Activated naive CD8-positive, alpha-beta T cell treated with anti-CD3 and anti-CD28 coated beads, Interleukin-2, amount 50 U/mL, for 24 hours (primary cell): ENCODE measurements at places on chromosomes 1 and 21.
A peak's percentile ranks its signal among the peaks of the same experiment; 100 is the strongest.

- no peak for DNase-seq
Measured at GRCh38 chr1:165494949-165495857, 48.6 kb upstream of the LRRC52 start.

DNA sequence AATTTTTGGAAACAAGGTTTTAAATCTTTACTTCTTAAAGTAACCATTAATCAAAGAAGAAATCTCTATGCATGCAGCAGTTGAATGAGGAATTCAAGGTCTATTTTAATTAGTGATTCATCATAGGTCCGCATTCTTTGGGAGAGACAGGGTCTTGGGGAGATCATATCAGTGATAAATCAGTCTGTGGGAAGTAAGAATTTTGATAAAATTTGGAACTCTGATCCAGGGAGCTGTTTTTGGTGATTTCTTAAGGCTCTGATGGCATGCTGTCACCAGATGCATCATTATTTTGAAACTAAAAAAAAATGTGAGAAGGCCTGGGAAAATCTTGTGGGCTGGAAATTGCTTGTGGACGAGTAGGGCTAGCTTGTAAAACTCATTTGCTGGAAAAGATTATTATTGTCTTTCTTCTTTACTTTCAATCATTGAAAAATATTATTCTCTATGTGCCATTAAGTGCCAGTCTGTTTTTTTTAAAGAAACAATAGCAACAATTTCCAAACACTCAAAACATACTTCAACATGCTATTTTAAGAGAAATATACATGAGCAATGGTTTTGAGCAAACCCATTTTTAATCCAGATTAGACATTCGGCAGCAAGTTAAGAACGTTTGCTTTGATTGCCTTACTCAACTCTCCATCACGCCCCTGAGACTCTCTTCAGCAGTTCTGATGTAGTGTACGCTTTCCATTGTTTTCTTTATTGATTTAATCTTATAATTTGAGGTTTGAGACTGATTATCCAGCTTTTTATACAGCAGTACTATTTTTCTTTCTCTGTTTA, 62.6 kb downstream of the ZBTB18 start:
- no peak for DNase-seq

DNA sequence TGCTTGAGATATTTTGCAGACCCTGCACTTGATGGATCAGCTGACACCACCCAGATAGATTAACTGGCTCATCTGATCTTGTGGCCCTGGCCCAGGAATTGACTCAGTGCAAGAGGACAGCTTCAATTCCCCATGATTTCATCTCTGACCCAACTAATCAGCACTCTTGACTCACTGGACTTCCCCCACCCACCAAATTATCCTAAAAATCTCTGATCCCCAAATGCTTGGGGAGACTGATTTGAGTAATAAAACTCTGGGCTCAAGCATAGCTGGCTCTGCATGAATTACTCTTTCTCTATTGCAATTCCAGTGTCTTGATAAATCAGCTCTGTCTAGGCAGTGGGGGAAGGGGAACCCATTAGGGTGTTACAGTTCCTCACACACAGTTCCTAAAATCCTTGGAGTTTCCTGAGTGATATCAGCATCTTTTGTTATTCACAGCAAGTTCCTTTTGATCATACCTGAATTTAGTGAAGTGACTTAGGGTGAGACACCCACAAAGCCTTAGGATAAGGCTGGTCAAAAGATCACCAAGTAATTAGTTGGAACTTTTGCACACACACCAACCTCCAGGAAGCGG, 104.2 kb downstream of the COP1 start:
- peak; percentile 21 for DNase-seq

DNA sequence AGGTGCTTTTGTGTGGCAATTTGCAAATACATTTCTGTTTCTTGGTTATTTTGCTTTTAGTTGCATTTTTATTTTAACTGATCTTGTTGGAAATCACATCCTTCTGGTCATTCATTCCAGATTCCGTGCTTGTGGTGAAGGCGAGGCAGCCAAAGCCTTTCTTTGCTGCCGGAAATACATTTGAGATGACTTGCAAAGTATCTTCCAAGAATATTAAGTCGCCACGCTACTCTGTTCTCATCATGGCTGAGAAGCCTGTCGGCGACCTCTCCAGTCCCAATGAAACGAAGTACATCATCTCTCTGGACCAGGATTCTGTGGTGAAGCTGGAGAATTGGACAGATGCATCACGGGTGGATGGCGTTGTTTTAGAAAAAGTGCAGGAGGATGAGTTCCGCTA, 34.8 kb upstream of the CD101 start:
- DNase-seq: no peak

- no peak for DNase-seq
Measured at GRCh38 chr1:18886003-18886335, 16.4 kb downstream of the ALDH4A1 start.

GRCh38 chr1:71649608-71650007, 568.8 kb upstream of the ZRANB2 start:
- DNase-seq: no peak

GRCh38 chr1:38046884-38047602, 450 bp upstream of the POU3F1 start:
- DNase-seq: peak; percentile 81

DNA sequence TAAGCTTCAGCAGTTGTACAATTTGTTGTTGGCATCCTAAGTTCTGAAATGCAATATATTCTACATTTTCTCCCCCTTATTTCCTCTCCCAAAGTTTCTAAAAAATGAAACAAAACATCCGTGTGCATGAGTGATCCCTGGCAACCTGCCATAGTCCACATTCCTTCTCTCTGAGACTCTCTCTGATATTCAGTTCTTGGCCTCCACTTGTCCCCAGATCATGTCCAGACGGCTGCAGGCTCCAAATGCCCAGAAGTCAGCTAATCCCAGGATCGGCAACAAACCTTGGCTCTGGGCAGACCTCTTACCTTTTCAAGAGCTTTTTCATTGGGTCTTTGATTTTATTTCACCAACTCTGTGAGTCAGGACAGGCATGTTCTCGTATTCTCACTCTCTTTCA, 187.8 kb downstream of the ETS2 start:
- no peak for DNase-seq

DNA sequence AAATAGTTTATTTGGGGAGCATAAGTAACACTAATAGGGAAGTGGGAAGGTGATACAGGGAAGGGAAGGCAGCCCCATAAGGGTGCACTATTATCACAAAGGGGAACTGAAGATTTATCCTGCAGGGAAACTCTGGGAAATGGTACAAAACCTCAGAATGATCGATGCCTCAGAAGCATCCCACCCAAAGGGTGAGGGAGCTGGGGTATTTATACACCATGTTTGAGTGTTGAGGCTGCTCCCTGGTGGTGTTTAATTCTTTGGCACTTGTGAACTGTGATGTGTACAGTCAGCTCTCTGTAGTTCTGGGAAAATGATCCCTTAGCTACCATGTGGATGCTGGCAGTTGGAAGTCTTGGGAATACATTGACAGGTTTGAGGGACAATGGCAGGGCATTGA, 5.1 kb upstream of the TRIM62 start:
- no peak for DNase-seq

- no peak for DNase-seq
Measured at GRCh38 chr1:174874331-174875053, 125.3 kb upstream of the CACYBP start.

- DNase-seq: no peak
Measured at GRCh38 chr1:228011721-228012311, 5.0 kb downstream of the WNT3A start.

DNA sequence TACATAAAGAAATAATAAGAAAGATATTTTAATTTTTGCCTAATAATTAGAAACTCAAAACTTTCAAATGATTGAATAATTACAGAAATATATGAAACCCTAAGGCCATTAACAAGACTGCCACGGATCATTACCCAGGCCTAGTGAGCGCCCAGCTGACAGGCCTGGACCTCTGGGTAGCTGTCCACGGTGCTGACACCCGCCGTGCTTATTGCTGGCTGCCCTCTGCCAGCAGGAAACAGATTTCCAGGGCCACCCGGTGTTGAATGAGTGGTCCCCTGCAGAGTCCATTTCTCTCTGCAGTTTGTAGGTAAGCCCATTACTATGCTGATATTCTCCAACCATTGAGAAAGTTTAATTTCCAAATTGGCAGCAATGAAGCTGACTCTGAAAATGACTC, 254.4 kb upstream of the GJB5 start:
- DNase-seq: peak; percentile 8

DNA sequence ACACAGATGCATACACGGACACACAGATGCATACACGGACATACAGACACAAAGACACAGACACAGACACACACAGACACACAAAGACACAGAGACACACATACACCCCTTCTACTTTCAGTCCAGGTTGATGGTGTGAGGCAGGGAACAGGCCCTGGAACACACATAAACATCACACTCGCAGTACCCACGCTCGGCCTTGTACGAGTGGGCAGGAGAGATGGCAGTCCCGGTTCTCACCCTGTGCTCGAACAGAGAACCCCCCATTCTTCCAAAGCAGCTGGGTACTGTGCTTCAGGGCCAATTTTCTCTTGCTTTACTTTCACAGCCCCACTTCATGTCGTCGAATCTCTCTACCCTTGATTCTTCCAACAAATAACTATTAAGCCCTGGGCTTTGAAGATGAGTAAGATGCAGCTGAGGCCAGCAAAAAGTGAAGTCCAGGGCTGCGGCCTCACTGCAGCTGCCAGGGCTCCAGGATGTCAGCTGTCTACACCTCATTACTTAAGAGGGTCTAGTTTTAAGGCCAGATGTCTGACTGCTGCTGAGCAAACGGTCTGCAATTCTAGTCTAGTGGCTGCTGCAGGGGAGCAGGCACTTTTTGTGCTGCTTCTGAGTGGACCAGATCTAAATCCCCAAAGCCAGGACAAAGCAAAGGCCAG, 90.1 kb downstream of the PGBD5 start:
- no peak for DNase-seq

- DNase-seq: no peak
Measured at GRCh38 chr1:41704196-41704595, 214.5 kb downstream of the HIVEP3 start.

DNA sequence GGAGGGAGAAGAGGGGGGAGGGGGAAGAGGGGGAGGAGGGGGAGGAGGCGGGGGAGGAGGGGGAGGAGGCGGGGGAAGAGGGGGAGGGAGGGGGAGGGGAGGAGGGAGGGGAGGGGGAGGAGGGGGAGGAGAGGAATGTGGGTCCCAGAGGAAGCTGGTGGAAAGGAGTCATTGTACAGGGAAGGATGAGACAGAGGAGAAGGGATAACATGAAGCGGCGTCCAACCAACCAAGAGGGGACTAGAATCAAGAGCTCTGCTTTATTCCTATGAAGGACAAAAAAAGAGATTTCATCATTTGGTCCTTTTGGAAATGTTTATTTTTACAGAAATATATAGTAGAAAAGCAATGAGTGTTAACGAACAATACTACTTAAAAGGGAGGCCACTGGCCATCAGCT, 24.5 kb downstream of the COA6 start:
- no peak for DNase-seq

DNA sequence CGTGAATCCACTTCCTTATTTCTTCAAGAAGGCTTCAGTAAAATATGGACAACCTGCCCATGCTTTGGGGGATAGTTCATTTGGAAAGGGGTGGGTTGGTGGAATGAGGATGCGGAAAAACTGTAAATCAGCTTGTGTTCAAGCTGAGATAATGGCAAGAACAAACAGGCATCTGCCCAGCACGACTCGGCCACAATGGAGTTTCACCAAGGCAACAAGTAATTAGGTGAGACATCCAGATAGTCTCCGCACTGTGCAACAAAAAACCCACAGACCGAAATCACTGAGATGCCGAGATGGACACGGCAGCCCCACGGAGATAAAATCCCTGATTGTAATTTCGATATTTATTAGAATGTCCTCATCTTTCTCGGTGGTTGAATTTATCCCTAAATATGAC, 455.2 kb downstream of the AJAP1 start:
- DNase-seq: no peak

- no peak for DNase-seq
Measured at GRCh38 chr1:174743654-174744561, 255.8 kb upstream of the CACYBP start.

DNA sequence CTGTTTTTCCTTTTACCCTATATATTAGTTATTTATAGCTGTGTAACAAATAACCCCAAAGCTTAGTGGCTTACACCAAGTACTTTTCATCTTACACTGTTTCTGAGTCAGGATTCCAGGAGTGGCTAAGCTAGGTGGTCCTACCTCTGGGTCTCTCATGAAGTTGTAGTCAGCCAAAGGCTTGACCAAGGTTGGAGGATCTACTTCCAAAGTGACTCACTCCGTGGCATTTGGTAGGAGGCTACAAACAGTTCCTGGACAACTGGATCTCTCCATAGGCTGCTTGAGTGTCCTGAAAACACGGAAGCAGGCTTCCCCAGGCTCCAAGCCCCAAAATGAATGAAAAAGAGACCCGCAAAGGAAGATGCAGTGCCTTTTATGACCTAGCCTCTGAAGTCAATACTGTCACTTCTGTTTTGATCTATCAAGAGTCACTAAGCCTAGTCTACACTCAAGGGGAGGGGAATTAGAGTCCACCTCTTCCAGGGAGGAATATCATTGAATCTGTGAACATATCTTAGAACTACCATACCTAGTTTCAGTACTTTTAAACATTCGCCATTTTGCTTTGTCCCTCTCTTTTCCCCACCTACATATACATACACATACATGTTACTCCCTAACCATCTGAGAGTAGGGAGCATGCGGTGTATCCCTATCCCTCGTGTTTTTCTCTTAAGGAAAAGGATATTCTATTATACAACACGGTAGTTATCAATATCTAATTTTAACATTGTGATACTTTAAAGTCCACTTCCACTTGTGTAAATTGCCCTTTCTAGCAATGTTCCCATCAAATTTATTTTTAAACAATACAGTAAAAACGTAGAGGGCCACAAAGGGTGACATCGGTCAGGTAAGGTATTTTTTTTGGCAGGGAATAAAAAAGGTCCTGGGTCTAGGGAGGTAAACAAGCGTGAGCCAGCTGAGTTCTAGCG, 67.2 kb downstream of the SLC35A3 start:
- no peak for DNase-seq

GRCh38 chr1:230077436-230078213, 10.6 kb downstream of the GALNT2 start:
- DNase-seq: no peak

DNA sequence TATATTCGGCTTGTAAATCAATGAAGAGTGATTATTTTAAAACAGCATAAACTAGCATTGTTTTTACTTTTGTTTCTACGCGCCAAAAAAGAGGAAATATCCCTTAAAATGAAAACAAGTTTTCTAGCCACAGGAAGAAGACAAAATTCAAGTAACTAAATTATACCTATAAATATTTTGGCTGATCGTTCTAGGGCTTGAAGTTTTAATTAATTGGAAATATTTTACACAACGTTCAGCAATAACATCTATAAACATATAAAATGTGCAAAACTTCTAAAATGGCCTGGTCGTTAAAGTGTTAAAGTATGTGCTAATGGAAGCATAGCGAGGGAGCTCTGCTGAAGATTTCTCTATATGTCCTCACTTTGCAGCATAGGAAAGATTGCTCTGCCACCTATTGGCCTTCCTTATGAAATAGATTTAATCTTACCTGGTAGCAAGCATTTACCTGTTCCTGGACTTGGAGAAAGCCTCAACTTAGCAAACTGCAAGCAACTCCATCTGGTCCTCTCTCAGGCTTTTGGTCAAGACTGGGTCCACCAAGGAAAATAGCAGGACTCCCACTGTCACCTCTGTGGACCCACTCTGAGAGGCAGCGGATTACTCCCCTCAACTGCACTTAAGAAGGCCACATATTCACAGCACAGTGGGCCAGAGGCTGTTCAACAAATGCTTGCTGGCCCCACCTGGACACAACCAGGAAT, 351.3 kb upstream of the RUNX1 start:
- DNase-seq: peak; percentile 11
